Gastrocnemius medialis (tissue), 4 donors: ENCODE measurements at places on chromosomes 4 and X.

DNA sequence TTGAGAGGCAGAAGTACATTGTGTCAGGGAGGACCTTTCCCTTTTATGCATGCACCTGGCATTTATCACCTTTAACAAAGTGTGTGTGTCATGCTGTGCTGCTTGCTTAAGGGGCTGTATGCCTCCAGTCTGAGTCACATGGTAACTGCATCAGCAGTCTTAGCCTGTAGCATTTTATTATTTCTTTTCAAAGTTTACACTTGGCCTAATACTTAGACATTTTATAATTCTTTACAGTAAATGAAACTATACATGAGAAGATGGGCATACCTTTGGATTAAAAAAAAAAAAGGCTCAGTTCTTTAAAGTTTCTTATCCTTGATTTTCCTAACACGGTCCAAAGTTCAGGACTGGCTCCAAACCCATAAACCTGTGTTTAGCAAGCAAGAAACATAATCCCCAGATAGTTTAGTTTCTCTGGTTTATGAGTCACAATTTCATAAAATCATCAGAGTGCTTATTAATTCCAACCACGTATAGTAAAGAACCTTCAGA, 14.6 kb downstream of the NPNT start:
- no peak for DNase-seq

DNA sequence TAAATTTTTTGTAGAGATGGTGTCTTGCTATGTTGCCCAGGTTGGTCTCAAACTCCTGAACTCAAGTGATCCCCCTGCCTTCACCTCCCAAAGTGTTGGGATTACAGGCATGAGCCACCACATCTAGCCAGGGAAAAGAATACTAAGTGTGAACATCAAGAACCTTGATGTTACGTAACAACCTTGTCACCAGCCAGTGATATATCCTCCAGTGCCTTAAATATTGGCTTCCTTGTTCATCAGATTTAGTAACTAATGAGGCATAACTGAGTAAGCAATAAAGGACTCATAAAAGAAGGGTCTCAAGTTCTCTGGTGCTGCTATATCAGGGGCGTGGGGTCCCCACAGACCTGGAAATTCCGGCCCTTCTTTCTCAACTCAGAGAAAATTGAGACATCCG, 60.5 kb upstream of the ENPEP start:
- DNase-seq = no peak

GRCh38 chr4:179880756-179881155, 2362.4 kb upstream of the TENM3 start:
- no peak for DNase-seq

GRCh38 chrX:84108584-84108983, 79.4 kb downstream of the RPS6KA6 start:
- DNase-seq = no peak

- no peak for DNase-seq
These were observed 45.3 kb downstream of the TBCK start for GRCh38 chr4:106270736-106271135.

DNA sequence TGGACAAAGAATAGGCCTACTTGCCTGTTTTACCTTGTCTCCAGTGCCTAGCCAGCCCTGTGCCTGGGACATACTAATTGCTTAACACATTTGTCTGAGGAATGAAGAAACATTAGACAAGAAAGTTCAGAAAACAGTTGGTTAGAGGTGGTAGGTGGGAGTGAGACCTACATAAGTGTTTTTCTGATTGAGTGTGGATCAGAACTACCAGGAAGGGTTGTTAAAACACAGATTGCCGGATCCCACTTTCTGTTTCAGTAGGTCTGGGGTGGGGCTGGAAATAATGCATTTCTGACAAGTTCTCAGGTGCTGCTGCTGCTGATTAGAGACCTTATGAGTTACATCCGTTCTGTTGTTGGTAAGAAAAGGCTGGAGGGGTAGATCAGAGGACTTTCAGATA, 5.7 kb upstream of the JADE1 start:
- no peak for DNase-seq

DNA sequence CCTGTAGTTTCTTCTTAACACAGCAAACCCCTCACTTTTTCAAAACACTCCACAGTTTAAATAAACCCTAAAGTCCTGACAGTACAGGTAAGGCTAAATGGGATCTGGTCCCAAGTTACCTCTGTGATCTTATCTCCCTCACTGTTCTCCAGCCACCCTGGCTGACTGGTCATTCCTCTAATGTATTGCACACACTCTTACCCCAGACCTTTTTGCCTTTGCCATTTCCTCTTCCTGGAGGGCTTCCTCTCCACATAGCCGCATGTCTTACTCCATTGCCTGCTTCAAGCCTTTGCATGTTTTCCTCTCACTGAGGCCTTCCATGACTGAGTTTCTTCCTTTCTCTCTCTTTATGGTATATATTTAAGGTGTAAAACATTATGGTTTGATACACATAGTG, 19.5 kb upstream of the ANXA3 start:
- no peak for DNase-seq

DNA sequence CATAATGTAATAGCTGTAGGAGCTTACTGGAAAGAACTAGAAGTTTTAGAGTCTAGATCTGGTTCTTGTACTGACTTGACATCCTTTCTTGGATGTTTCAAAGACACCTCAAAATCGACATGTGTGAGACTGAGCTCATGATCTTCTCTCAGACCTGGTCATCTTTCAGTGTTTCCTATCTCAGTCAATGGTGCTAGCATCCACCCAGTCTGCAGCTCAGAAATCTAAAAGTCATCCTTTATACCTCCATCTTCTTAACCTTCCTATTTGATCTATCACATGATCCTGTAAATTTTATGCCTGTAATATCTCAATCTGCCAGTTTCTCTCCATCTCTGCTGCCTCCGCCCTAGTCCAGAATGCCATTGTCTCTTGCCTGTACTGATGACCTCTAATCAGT, 301.9 kb upstream of the PITX2 start:
- no peak for DNase-seq

DNA sequence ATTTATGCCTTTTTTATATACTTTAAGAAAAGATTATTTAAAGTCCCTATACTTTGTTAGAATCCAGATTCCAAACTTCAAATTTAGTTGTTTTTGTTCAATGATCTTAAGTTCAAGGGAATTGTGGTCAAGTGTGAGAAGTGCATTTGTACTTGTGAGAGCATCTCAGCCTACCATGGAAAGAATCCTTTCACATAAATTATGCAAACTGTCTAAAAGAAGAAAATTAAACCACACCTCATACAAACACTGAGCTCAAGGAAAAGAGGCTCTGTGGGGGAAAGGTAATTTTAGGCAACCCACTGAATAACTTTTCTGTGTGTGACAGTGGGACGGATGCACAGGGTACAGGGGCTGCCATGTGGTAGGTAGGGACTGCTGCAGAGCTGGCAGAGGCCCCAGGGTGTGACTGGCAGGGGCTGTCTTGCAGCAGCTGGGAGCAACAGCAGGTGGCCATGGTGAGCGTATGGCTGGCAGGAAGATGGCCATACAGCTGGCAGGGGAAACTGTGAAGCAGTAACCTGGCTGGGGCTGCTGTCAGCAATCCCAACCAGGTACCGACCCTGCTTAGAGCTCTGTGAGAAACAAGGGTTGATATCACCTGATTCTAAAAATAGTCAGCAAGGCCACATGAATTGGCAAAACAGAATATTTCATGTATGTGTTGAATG, 130.6 kb downstream of the UGT8 start:
- no peak for DNase-seq

GRCh38 chr4:106585915-106586349, 217.4 kb upstream of the GIMD1 start:
- no peak for DNase-seq

GRCh38 chr4:2871911-2872310, 28.3 kb downstream of the ADD1 start:
- DNase-seq = no peak

DNA sequence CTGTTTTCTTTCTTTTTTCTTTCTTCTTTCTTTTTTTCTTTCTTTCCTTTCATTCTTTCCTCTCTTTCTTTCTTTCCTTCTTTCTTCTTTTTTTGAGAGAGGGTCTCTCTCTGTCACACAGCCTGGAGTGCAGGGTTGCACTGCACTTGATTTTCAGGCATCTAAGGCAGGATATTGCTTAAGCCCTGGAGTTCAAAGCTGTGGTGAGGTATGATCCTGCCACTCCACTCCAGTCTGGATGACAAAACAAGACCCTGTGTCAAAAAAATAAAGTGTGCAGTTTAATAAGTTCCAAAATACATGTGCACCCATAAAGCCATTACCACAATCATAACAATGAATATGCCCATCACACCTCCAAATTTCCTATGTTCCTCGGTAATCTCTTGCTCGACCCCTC, 10.6 kb upstream of the ZNF718 start:
- DNase-seq = no peak

DNA sequence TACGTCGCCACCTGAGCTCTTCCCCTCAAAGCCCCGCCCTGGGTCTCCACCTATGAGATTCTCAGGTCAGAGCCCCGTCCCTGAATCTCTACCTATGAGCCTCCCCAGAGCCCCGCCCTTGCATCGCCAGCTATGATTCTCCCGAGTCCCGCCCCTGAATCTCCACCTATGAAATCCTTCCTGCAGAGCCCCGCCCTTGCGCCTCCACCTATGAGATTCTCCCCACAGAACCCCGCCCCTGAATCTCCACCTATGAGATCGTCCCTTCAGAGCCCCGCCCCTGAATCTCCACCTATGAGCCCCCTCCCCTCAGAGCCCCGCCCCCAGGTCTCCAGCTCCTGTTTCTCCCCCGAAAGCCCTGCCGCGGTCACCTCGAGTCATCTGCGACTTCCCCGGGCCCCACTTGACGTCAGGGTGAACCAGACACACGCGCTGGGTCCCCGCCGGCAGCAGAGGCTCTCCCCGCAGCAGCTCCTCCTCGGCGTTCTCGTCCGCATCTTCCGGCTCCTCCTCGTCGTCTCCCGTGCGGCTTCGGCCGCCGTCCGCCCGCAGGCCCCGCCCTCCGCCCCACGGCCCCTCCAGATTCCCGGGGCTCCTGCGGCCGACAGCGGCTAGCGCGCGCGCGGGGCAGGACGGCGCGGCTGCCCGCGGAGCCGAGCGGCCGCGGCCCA, 393 bp downstream of the GTPBP6 start:
- peak; percentile 100 for DNase-seq

GRCh38 chr4:152460488-152460887, 75.4 kb downstream of the FBXW7 start:
- DNase-seq = no peak

DNA sequence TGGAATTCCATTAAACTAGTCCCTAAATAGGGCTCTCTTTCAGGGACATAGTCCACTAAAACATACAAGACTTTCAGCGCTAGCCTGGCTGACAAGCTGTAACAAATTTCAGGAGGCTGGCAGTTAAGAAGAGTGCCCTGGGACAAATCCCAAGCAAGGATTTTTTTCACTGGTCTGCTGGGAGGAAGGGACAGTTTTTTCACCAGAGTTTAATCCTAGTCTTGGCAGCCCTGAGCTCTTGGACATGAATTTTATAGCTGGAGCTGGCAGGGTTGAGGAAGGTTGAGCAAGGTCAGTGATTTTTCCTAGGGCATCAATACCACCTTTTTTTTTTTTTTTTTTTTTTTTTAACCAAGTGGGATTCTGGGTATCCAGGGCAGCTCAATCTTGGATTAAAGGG, 184.4 kb downstream of the SH2D1A start:
- DNase-seq = peak; percentile 12

DNA sequence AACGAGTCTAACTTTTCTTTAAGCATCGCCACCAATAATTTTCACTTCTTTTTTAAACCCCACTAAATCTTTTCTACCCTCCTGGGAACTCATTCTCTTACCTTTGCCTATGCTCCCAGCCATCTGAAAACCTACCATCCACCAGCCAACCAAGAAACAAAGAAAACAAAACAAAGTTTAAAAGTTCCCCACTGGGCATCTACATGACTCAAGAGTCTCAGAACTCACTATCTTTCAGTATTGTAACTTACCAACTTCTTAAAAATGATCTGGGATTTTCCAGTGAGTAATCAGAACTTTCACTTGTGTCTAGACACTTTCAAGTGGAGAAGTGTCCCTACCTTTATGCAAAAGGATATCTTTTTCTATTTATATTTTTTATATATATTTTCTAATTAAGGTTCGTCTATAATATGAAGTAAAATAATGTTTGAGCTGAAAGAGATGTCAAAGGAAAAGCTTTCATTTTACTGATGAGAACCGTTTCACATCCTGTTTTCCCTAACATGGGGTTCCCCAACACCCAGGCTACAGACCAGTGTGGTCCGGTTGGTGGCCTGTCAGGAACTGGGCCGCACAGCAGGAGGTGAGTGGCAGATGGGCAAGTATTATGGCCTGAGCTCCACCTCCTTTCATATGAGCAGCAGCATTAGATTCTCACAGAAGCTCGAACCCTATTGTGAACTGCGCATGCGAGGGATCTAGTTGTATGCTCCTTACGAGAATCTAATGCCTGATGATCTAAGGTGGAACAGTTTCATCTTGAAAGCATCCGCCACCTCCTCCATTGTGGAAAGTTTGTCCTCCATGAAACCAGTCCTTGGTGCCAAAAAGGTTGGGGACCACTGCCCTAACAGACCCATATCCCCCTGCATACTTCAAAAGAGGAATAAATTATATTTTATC, 9.8 kb upstream of the TIGD2 start:
- DNase-seq = no peak

- DNase-seq = no peak
These were observed 51.7 kb downstream of the SCD5 start for GRCh38 chr4:82746705-82747574.

DNA sequence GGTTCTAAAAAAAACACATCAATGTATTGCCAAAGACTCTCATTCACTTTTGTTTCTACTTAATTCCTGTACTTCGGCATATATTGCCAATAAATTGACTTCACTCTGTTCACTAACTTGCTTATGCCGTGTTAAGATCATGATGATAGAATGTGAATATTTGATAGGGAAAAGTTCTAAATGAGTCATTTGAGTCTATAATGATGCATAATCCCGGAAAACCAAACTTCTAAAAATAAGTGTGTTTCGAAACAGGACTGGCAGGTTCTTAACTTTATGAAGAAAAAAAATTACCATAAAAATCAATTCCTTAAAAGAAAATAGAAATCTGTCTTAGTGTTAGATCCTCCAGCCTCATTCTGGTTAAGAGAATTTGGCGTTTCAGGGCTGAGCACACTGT, 387.5 kb upstream of the FTHL17 start:
- no peak for DNase-seq

DNA sequence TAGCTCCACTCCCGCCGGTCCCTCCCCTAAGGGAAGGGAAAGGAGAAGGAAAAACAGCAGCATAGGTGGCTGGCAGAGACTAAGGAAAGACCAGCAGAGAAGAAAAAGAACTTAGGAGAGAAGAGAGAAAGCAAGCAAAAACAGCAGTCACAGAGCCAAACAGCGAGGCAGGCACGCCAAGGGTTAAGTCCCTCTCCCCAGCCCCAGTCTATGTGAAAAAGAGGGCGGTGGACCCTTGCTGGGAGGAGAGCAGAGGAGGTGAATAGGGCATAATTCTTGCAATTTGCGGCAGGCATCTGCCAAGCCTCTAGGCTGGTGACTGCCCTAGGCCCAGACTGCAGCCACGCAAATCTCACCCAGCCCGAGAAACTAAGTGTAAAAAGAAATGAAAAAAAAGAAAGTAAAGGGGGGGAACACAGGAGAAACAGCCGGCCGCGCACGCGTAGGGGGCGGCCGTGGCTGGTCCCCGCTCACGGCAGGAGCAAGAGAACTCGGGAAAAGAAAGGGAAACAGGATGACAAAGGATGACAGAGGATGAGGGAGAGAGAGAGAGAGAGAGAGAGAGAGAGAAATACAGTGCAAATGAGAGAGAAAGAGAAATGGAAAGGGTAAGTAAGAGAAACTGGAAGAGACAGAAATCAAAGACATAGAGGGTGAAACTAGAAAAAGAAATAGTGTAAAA, 48.6 kb downstream of the MAGEA9 start:
- DNase-seq = no peak
